ENCODE measurements at places on chromosomes 4 and X.

- no peak for DNase-seq
Observed at GRCh38 chr4:161336016-161336530, 827.7 kb downstream of the FSTL5 start.

DNA sequence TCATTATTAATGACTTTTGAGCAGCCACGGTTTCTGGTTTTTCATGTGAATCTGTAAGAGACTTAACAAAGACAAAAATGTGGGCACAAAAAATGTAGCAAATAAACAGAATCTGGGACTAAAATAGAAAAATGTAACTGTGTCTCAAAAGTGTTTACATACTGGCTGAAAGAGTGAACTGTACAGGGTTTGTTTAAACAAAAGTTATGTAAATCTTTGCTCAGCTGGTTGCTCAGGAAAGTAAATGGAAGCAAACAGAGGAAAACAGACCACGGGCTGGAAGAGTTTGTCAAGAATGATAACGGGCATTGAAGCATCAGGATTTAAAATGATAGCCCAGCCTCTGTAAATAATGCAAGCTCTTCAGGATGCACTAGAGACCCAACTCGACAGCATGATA lies 921.8 kb upstream of the FTHL17 start:
- DNase-seq, result no peak

GRCh38 chr4:115260195-115260594 lies 146.8 kb upstream of the NDST4 start:
- no peak for DNase-seq

DNA sequence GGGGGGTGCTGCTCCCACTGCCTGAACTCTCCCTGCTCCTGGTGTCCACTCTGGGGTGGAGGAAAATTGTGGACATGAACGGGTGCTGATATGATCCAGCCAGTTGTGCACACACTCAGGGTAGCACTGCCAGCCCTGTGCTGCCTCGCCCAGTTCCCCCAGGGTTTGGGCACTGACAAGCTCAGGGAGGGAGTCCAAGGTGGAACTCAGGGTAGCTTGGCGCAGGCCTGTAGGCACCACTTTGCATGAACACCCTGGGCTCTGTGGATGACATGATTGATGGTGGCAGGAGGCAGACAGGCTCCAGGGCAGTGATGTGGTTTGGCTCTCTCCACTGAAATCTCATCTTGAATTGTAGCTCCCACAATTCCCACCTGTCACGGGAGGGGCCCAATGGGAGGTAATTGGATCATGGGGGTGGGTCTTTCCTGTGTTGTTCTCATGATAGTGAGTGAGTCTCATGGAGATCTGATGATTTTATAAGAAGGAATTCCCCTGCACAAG lies 572.0 kb upstream of the PABPC4L start:
- no peak for DNase-seq

- peak; percentile 67 for DNase-seq
Observed at GRCh38 chr4:130563185-130563888, 1467.4 kb downstream of the C4orf33 start.

- DNase-seq, result no peak
Observed at GRCh38 chr4:81599742-81600380, 128.2 kb upstream of the RASGEF1B start.

DNA sequence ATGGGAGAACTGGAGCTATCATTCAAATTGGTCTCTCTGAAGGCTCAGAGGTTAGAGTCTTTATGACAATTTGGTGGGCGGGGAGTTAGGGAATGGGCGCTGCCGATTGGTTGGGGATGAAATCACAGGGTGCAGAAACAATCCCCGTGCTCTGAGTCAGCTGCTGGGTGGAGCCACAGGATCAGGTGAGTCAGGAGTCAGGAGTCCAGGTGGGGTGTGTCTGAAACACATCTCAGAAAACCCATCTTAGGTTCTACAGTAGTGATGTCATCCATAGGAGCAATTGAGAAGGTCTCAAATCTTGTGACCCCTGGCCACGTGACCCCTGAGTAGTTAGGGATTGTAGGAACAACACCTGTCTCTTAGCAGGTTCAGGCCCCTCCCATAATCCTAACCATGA lies 41.6 kb upstream of the TLR3 start:
- no peak for DNase-seq

GRCh38 chr4:68349279-68349648 lies 626 bp downstream of the YTHDC1 start:
- no peak for DNase-seq
